Cardiac muscle cell (in vitro differentiated cells and primary cell): ENCODE measurements at places on chromosomes 11 and 22. TPM values are rescaled to one million over a fixed set of nuclear protein-coding genes. Genes with fewer than 3 reads are reported as not detected.

The HIC2 gene
- 9.4 and 15.8 TPM in 2 replicates for polyA plus RNA-seq

The FAM111B gene
- polyA plus RNA-seq = 0.44 and 3.5 TPM in 2 replicates

The BATF2 gene
- not detected in 2 replicates for polyA plus RNA-seq

The TTC36 gene
- 4.6 and 5.6 TPM in 2 replicates for polyA plus RNA-seq

The SPON1 gene
- 14.9 and 22.0 TPM in 2 replicates for polyA plus RNA-seq

The CRYBB2 gene
- polyA plus RNA-seq = not detected in 2 replicates

DNA sequence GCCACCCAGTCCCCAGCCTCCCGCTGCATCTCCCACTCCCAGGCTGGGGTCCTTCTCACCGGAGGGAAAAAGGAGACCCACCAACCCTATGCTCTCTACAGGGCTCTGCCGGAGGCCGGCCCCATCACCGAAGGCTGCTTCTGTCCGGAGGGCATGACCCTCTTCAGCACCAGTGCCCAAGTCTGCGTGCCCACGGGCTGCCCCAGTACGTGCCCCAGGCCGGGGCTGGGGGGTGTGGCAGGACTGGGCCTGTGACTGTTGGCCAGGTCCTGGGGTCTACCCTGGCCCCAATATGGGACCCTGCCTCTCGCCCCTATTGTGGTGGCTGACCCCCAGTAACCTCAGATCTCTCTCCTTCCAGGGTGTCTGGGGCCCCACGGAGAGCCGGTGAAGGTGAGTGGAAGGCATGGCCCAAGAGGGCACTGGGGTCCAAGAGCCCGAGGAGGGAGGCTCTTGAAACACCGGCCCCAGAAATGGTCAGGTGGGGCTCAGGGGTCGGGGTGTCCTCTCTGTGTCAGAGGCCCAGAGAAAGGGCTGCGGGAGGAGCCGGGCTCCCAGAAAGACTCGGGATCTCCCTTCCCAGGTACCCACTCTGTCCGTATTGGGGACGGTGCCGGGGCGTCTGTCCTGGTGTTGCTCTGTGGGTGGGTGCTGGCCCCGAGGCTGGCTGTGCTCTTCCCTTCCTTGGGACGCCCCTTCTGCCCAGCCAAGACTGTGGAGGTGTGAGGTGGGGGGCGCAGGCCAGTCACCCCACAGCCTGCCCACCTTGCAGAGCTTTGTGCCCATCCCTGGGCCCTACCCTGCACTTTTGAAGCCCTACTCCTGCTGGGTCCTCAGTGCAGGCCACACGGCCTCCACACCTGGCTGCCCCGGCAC lies 26.1 kb upstream of the MUC5B start:
- H3K27me3 ChIP-seq = no peaks in the 10 kb centered on the region
- no peaks in the 10 kb centered on the region for H3K4me1 ChIP-seq
- H3K4me3 ChIP-seq = no peak overlapping the region
- H3K27ac ChIP-seq = no peak overlapping the region
- H3K36me3 ChIP-seq = no peaks in the 10 kb centered on the region
- no peak for DNase-seq

GRCh38 chr11:10488121-10488933 lies 33.3 kb downstream of the AMPD3 start:
- H3K36me3 ChIP-seq = no peaks in the 10 kb centered on the region
- H3K27me3 ChIP-seq = peaks cover 5% of the 10 kb centered on the region
- H3K4me3 ChIP-seq = no peak overlapping the region

DNA sequence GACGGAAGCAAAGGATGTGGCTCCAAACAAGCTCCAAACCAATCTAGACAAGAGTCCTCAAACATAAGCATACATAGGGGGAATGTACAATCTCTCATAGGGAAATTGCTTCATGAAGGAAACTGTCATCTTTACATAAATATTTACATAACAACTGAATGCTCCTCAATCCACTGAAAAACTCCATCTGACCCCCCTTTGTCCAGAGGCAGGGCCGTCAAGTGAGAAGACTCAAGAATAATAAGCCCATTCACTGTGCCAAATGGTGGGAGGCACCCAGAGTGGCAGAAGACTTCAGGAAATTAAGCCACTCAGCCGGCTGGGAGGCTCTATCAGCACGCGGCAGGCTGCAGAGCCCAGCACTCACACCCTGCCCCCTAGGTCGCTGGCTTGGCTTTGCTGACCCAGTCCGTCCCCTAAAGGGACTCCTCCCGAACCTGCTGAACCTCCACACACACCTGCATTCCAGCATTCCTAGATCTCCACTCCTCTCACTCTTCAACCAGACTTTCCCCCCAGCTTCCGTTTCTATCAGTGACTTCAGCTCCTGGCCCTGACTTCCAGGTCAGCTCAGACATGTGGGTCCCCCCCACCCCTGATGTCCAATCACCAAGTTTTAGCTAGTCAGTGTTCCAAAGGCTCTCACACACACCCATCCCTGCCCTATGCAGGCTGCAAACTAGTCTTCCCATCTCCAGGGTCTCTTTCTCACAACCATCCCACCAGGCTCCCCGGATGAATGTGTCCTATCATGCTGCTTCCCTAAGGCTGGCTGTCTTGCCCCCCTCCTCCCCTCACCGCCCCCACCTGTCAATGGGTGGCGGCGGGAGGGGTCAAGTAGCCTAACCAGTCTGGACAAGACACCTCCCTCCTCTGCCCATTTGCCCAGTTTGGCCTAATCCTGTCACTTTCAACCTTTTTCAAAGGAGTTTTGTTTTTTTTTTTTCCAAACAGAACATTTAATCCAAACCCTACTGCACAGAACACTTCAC lies 11.3 kb downstream of the VPS37C start:
- no peak for DNase-seq
- H3K4me3 ChIP-seq = no peak overlapping the region
- peaks cover 46% of the 10 kb centered on the region for H3K4me1 ChIP-seq
- no peaks in the 10 kb centered on the region for H3K27me3 ChIP-seq

DNA sequence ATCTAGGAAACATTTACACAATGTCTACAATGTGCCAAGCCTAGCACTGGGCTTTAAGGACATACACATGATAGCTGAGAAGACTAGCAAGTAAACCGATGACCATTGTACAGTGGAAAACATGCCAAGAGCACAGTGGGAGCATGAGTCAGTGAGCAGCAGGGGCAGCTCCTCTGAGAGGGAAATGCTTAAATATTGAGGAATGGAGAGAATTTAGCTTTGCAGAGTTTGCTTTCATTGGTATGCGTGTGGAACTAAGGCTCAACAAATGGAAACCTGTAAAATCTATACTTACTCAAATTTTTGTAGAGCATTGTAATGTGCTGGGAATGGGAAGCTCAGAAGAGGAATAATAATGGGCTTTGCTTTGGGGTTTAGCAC lies 282.3 kb downstream of the ST3GAL4 start:
- peaks cover 13% of the 10 kb centered on the region for H3K27me3 ChIP-seq
- H3K4me3 ChIP-seq = no peak overlapping the region
- no peak for DNase-seq
- H3K27ac ChIP-seq = no peak overlapping the region
- H3K36me3 ChIP-seq = no peaks in the 10 kb centered on the region

DNA sequence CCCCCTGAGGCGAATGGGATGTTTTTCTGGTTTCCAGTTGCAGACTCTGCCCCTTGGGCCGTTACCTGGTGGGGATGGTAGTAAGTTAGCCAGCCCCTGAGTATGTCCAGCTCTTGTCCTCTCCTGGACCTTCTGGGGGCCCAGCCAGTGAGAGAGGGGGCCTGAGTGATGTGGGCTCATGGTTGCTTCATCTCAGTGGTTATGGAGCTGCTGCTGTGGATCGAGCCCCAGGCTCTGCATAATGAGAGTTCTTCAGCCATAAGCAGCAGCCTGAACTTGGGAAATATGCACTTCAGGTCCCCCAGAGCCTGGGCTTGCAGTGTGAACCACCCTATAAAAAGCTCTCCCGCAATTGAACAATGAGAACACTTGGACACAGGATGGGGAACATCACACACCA lies 5.9 kb downstream of the TMPRSS13 start:
- DNase-seq = no peak
- H3K27me3 ChIP-seq = no peaks in the 10 kb centered on the region
- H3K27ac ChIP-seq = no peak overlapping the region
- H3K4me3 ChIP-seq = no peak overlapping the region
- no peaks in the 10 kb centered on the region for H3K36me3 ChIP-seq

GRCh38 chr22:22554587-22555284 lies 4.3 kb downstream of the PRAME start:
- peak; percentile 6 for DNase-seq
- no peaks in the 10 kb centered on the region for H3K36me3 ChIP-seq

GRCh38 chr11:128116885-128117284 lies 470.5 kb downstream of the ETS1 start:
- H3K4me1 ChIP-seq = peaks cover 5% of the 10 kb centered on the region
- H3K4me3 ChIP-seq = no peak overlapping the region
- no peaks in the 10 kb centered on the region for H3K27me3 ChIP-seq

DNA sequence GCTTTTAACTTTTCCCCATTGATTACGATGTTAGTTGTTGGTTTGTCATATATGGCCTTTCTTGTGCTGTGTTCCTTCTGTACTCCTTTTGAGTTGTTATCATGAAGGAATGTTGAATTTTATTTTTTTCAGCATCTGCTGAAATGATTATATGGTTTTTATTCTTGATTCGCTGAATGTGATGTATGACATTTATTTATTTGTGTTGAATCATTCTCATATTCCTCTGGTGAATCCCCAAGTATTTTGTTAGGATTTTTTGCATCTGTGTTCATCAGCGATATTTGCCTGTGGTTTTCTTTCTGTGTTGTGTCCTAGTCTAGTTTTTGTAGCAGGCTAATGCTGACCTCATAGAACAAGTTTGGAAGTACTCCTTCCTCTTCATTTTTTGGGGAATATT lies 78.2 kb downstream of the GGT1 start:
- H3K27ac ChIP-seq = no peak overlapping the region
- DNase-seq = peak; percentile 52
- H3K4me1 ChIP-seq = no peaks in the 10 kb centered on the region
- H3K36me3 ChIP-seq = no peaks in the 10 kb centered on the region

DNA sequence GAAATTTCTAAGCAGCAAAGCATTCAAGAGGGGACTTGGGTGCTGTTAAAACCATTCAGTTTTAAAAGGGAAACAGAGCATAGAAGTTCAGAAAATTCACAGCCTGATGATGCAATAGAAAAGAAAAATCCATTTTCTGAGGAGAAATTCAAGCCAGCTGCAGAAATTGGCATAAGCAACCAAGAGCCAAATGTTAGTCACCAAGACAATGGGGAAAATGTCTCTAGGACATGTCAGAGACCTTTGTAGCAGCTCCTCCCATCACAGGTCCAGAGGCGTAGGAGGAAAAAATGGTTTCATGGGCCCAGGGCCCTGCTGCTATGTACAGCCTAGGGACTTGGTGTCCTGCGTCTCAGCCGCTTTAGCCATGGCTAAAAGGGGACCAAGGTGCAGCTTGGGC lies 5.5 kb upstream of the IRAG1 start:
- H3K36me3 ChIP-seq = no peaks in the 10 kb centered on the region
- H3K4me1 ChIP-seq = no peaks in the 10 kb centered on the region
- peak; percentile 6 for DNase-seq
- H3K27me3 ChIP-seq = no peaks in the 10 kb centered on the region
- no peak overlapping the region for H3K27ac ChIP-seq
- no peak overlapping the region for H3K4me3 ChIP-seq

DNA sequence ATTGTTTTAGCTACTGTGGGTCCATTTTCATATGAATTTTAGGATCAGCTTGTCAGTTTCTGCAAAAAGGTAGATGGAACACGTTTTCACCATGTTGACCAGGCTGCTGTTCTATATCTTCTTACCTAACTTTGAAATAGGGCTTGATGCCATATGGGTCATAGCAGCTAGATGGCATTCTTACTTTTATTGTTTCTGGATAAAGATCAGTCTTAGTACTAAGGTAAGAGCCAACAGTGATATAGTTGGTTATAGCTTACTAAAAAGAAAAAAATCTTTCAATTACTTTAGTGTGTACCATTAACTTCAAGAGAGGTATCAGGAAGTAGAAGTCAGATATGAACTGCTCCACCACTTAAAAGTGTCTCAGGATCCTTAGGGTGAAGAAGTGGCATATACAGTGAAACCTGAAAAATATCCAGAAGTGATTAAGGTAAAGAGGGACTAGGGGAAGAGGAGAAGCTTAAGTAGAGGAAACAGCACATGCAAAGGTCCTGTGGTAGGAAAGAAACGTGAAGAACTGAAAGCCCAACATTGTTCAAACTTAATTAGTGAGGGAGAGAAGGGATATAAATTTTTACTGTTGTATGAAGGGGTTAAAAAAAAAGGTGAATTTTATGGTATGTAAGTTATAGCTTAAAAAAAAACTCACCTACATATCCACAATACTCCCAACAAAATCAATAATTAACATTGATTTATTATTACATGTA lies 59.9 kb upstream of the B3GNT6 start:
- no peaks in the 10 kb centered on the region for H3K4me1 ChIP-seq
- H3K27me3 ChIP-seq = no peaks in the 10 kb centered on the region
- DNase-seq = no peak
- no peaks in the 10 kb centered on the region for H3K36me3 ChIP-seq
- H3K4me3 ChIP-seq = no peak overlapping the region
- H3K27ac ChIP-seq = no peak overlapping the region

DNA sequence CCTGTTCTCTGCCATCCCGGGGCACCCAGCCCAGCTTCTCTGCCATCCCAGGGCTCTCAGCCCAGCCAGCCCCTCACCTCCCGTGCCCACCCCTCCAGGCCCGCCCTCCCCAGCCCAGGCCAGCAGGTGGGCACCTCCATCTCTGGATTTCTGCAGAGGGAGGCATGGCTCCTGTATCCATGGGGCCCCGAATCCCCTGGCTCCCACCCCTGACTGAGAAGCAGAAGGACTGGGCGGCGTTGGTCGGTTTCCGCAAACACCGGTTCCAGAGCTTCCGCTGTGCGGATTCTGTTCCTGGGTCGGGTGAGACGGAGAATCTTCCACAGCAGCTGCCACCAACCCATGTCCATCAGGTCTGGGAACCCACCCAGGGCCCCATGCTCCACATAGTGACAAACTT lies 240.3 kb downstream of the BRD1 start:
- H3K4me1 ChIP-seq = no peaks in the 10 kb centered on the region
- no peak for DNase-seq
- no peaks in the 10 kb centered on the region for H3K36me3 ChIP-seq
- H3K27me3 ChIP-seq = no peaks in the 10 kb centered on the region

GRCh38 chr11:87970762-87971161 lies 204.5 kb downstream of the RAB38 start:
- no peaks in the 10 kb centered on the region for H3K27me3 ChIP-seq
- peak overlapping the region; percentile 14 for H3K27ac ChIP-seq
- no peak overlapping the region for H3K4me3 ChIP-seq

DNA sequence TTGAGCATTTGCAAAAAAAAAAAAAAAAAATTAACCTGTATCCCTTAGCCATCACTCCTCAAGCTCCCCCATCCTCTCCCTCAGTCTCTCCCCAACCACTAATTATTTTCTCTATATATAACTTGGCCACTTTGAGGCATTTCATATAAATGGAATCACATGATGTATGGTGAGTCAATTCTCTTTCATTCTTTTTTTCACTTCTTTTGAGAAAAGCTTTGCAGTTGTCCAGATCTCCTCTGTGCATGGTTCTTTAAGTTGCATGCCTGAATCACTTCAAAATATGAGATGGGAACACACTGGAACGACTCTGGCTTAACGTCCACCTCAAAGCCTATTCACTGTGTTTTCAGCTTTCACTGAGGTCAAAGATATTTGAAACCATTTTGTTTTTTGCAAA lies 40.7 kb downstream of the SHANK2 start:
- DNase-seq = no peak
- no peak overlapping the region for H3K4me3 ChIP-seq
- H3K27ac ChIP-seq = no peak overlapping the region
- no peaks in the 10 kb centered on the region for H3K4me1 ChIP-seq
- no peaks in the 10 kb centered on the region for H3K36me3 ChIP-seq
- H3K27me3 ChIP-seq = no peaks in the 10 kb centered on the region

- peak; percentile 75 for DNase-seq
- no peak overlapping the region for H3K4me3 ChIP-seq
- H3K27me3 ChIP-seq = no peaks in the 10 kb centered on the region
- no peak overlapping the region for H3K27ac ChIP-seq
- peaks cover 4% of the 10 kb centered on the region for H3K36me3 ChIP-seq
Observed at GRCh38 chr22:40123387-40123786, 54.3 kb upstream of the TNRC6B start.
